ENCODE measurements at places on chromosomes 2 and 18.

GRCh38 chr2:96806468-96807126 is 9.5 kb upstream of the CNNM3 start:
- no peak for DNase-seq

DNA sequence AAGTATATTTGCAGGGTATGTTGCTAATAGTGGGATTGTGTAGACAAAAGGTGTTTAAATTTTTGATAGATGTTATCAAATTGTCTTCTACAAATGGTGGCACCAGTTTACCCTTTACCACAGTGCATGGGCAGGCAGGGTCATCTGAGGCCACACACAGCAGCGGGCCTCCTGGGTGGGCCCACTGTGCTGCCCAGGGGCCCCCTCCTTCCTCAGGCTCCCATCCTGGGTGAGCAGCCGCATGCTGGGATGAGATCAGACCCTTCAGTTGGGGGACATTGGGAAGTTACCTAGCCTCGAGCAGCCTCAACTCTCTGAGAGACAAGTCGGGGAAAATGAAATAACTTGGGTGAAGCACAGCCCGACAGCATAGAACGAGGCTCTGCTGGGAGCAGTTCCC is 9.7 kb downstream of the MYO7B start:
- DNase-seq: no peak

- DNase-seq: peak; percentile 57
Observed at GRCh38 chr2:45778720-45779171, 127.3 kb downstream of the PRKCE start.

GRCh38 chr2:94997981-94998930 is 27.3 kb upstream of the MAL start:
- peak; percentile 91 for DNase-seq

- DNase-seq: no peak
Observed at GRCh38 chr2:44906972-44907371, 34.5 kb upstream of the SIX3 start.

DNA sequence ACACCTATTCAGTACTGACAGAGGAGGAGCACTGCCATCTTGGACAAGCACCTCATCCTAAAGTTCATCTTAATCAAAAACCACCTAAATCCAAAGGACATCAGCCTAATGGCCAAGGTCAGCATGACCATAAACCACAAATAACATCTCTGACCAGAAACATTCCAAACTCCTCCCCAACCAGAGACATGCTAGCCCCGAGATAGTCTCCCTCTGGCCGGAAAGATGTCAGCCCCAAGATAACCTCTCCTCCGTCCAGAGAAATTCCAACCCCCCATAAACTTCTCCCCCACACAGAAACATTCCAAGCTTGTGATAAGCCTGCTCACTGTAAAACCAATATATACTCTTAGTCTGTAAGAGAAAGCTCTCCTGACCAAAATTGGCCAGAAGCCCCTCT is 260.6 kb downstream of the CLIP4 start:
- no peak for DNase-seq

GRCh38 chr2:53036196-53036595 is 731.4 kb upstream of the CHAC2 start:
- DNase-seq: no peak

GRCh38 chr2:99987160-99987559 is 155.2 kb downstream of the AFF3 start:
- no peak for DNase-seq

GRCh38 chr2:191171708-191172355 is 21.0 kb upstream of the STAT4 start:
- no peak for DNase-seq

DNA sequence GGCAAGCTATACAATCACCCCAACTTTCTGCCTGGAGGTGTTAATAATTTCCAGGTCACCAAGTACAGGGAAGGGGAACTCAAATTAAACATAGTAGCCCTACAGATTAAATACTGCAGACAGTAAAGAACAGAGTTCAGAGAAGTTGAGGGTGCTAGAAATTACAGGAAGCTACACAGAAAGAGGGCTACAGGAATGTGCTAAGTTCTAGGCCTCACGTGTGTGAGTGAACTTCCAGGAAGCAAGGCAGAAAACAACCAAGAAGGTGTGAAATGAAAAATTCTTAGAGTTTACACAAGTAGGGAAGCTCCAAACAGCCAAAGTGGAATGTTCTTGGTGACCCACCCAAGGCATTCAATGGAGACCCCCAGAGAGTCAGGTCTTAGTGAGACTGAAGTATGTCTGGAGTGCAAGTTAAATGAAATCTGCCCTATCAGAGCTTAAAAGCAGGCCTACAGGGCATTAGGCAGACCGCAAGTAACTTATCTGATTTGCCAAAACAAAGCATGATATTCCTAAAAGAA is 58.1 kb upstream of the RNU4ATAC start:
- no peak for DNase-seq

GRCh38 chr18:49855711-49856415 is 42.5 kb upstream of the ACAA2 start:
- DNase-seq: no peak

DNA sequence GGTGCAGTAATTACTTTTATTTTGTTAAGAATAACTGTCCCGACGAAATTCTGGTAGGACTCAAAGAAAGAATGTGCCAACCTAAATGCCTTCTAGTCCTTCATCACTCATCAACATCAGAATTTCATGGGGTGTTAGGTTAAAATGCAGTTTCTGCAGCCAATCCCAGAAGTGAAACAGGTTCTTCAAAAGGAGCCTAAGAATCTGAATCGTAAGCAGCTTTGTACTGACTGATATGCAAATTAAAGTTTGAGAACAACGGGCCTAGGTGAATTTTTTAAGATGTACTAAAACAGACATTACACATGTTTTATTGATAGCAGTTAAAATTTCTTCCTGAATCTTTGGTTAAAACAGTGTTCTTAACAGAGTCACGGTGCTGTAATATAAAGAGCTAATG is 140.3 kb upstream of the ZC3H15 start:
- no peak for DNase-seq

- DNase-seq: no peak
Observed at GRCh38 chr2:88416016-88416663, 36.4 kb downstream of the FOXI3 start.

DNA sequence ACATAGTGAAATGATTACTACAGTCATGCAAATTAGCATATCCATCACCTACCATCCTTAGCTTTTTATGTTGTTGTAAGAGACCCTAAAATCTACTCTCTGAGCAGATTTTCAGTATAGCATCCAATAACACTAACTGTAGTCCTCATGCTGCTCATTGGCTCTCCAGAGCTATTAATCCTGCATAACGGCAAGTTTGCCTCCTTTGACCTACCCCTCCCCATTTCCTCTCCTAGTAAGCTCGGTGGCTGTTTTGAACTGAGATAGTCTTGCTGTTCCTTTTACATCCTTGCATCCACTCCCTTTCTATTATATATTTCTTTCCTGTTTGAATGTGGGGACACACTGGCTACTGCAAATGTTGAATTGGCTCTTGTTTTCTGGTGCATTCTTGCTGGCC is 481.5 kb downstream of the TSN start:
- no peak for DNase-seq

GRCh38 chr18:35835833-35836232 is 136.6 kb upstream of the RMP24 start:
- no peak for DNase-seq

DNA sequence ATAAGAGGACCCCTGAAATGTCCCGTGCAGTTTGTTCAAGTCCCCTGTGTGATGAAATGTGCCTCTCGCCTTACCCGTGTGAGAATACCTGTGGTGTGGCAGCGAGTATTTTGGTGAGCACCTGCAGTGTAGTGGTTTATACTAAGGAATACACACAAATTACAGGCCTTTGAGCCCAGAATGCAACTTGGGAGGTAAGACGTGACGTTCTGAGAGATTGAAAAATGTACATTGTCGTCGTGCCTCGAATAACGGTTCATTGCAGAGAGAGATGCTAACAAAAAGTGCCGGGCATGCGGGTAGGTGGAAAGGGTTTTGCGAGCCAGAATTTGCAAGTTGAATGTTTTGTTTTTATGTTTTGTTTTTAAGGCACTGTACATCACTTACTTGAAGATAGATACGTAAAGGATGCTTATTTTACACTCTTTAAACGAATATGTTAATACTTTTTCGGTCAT is 867 bp downstream of the RBBP8 start:
- DNase-seq: peak; percentile 48

DNA sequence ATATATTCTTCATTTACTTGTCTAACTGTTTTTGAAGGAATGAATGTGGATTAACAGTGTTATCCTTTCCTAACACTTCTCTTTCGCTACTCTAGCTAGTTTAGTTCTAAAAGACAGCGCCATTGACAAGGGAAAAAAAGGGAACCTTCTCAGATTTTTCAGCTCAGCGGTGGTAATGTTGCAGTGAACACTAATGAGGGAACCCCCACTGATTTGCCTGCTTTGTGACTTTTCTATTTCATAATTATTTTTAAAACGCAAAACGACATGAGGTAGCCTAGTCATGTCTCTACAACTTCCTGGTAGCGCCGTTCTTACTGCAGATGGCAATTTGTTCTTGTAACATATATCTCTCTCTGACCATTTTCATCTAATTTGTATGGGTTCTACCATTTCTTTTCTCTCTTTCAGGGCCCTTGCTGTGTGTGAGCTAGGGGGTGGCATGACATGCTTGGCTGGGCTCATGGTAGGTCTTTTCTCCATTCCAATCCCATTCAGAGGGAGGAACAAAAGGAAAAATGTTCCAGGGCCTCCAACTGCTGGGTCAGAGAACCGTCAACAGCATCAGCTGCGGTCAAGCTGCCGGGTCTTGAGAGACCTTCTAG is 235.5 kb upstream of the SIX3 start:
- DNase-seq: no peak

- no peak for DNase-seq
Observed at GRCh38 chr18:36308711-36309435, 11.4 kb downstream of the FHOD3 start.

DNA sequence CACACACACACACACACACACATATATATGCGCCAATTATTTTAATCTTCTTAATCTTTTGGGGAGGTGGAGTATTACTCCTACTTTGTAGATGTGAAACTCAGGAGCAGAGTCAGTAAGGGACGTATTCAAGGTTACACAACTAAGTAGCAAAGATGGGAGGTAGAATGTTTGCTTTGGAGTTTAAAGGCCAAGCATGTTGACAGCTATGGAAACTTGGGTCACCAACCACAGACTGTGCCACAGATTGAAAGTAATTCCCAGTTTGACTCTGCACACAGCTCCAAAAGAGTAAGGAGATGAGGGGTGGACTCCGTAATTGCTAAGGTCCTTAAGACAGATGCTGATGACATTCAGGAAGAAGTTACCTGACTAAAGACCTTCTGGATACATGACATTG is 124.8 kb upstream of the ITGB6 start:
- no peak for DNase-seq

DNA sequence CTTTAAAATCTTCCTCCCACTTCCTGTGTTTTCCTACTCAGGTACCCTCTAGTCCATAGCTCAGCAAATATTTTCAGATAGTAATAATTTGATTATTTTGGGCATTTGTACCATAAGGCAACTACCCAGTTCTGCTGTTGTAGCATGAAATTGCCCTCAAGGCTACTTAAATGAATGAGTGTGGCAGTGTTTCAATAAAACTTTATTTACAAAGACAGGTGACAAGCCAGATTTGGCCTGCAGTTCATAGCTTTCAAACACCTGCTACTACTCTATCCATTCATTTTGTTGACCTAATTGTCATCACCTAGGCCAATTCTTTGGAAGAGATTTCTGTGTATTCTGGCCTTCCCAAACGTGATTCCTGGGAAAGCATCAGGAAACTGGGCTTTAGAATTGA is 28.9 kb downstream of the NYAP2 start:
- DNase-seq: no peak

DNA sequence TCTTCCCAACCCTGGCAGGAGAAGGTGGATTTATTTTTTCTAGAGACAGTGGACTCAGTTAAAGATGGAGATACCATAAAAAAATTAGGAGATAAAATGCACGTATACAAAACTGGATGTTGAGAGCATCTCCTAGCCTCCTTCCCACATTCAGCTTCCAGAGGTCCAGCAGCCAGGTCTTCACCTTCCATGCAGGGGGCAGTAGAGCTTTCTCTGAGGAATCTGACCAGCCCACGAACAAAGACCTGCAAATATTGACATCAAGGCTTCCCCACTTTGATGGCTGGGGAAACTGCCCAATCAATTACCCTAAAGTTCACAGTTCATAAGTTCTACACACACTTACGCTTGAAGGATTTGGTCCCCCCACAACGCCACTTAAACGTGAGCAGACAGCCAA is 24.5 kb downstream of the AQP4 start:
- no peak for DNase-seq

GRCh38 chr2:173550143-173550542 is 195.5 kb downstream of the CDCA7 start:
- no peak for DNase-seq

- DNase-seq: peak; percentile 45
Observed at GRCh38 chr2:64488050-64488974, 34.4 kb downstream of the LGALSL start.

GRCh38 chr2:18402831-18403230 is 157.6 kb downstream of the RDH14 start:
- no peak for DNase-seq

DNA sequence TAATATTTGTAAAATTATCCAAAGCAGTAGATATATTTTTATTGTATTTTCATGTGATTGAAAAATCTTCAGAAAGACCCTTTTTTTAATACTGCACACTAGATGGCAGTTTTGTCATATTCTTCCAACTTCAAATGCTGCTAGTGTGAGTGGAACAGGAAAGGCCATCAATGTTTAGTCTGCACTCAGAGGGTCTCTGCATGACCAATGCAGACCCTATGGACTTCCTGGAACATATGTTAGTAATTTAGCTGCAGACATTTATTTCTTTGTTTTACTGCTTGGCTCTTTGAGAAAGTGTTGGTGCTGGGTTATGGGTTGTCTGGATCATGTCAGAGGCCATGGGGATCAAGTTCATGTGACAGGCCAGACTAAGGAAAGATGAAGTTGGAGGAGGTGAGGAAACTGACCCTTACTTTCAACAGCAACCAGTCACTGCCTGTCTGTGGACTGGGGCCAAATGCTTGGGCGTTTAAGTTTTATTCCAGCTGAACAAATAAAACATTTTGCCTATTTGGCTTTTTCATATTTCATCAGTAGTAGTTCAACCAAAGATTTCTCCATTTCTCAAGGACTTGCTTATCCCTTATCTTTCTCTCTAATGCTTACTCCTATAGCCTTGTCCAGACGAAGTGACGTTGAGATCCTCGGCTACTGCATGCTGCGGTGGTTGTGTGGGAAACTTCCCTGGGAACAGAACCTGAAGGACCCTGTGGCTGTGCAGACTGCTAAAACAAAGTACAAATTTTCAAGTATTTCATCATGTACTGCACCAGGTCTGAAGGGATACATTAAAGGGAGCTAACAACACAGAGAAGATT is 84.8 kb downstream of the VRK2 start:
- no peak for DNase-seq

Data from thymus (tissue), 14 donors.